Activated T-helper 17 cell treated with anti-CD3 and anti-CD28 coated beads, Interleukin-2, amount 50 U/mL, for 72 hours (primary cell): ENCODE measurements at places on chromosomes 1 and 21.

GRCh38 chr1:166166698-166167571 is at the start of gene FAM78B:
Gene FAM78B, minus strand, starts transcription at chr1:166167001. Its CDS starts 753 bp downstream, at chr1:166166248.
- H3K27ac ChIP-seq, result no peak within 1 kb of the TSS
- H3K4me3 ChIP-seq, result peak within 1 kb of the TSS; percentile 62
- ATAC-seq, result peak; percentile 41

DNA sequence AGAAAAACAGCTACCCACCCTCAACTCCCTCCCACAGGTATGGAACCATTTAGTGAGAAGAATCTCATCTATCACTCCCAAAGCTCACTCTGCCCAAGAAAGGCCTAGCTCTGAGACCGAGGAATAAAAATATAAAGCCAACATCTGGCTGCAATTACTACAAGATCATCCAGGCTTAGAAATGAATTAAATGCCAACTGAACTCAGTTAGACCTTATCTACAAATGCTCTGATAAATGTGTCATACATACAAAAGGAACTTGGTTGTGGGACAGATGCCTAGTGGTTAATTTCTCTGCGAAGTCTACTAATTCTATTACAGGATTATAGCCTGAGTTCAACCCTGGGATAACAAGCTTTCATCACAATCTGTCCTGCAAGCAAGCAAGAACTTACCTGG is 6.7 kb downstream of the ADIPOR1 start:
- H3K27me3 ChIP-seq, result no peaks in the 10 kb centered on the region
- H3K36me3 ChIP-seq, result peaks cover 67% of the 10 kb centered on the region
- peaks cover 31% of the 10 kb centered on the region for H3K4me1 ChIP-seq
- no peak overlapping the region for H3K4me3 ChIP-seq
- ATAC-seq, result no peak
- H3K27ac ChIP-seq, result peak overlapping the region; percentile 66

- no peak for ATAC-seq
- peaks cover 43% of the 10 kb centered on the region for H3K27me3 ChIP-seq
- H3K4me3 ChIP-seq, result no peak overlapping the region
- H3K4me1 ChIP-seq, result peaks cover 7% of the 10 kb centered on the region
- no peaks in the 10 kb centered on the region for H3K36me3 ChIP-seq
Measured at GRCh38 chr1:94329986-94330385, 88.2 kb upstream of the ABCD3 start.

GRCh38 chr1:169392406-169392805 is 24.4 kb downstream of the BLZF1 start:
- H3K4me3 ChIP-seq, result no peak overlapping the region
- ATAC-seq, result no peak
- peaks cover 85% of the 10 kb centered on the region for H3K36me3 ChIP-seq
- H3K27me3 ChIP-seq, result no peaks in the 10 kb centered on the region

DNA sequence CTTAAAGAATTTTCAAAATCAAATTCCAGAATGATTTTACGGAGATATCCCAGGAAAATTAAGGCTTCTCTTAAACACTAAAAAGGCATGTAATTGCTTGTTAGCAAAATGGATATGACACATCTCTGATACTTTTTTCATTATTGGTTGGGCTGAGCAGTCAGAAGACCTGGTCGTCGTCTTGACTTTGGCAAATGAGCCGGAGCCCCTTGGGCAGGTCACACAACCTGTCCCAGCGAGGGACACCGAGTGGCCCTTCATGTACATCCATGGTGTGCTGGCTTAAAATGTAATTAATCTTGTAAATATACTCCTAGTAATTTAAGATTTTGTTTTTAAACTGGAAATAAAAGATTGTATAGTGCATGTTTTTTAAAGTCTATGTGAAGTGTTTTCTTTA is 33.9 kb downstream of the IFNGR2 start:
- H3K4me1 ChIP-seq, result peaks cover 24% of the 10 kb centered on the region
- H3K27ac ChIP-seq, result no peak overlapping the region
- no peak for ATAC-seq

- no peak for ATAC-seq
- H3K4me3 ChIP-seq, result no peak overlapping the region
- no peaks in the 10 kb centered on the region for H3K4me1 ChIP-seq
- H3K27me3 ChIP-seq, result no peaks in the 10 kb centered on the region
- no peak overlapping the region for H3K27ac ChIP-seq
Measured at GRCh38 chr1:177017287-177017852, 147.1 kb downstream of the ASTN1 start.

- peaks cover 12% of the 10 kb centered on the region for H3K4me1 ChIP-seq
- H3K36me3 ChIP-seq, result peaks cover 26% of the 10 kb centered on the region
- H3K4me3 ChIP-seq, result peak overlapping the region; percentile 96
- no peaks in the 10 kb centered on the region for H3K27me3 ChIP-seq
- peak overlapping the region; percentile 82 for H3K27ac ChIP-seq
Measured at GRCh38 chr1:5991381-5992025, 722 bp downstream of the NPHP4 start.

GRCh38 chr21:39651206-39651605 is 38.5 kb downstream of the B3GALT5 start:
- no peak overlapping the region for H3K27ac ChIP-seq
- H3K4me3 ChIP-seq, result no peak overlapping the region
- no peak for ATAC-seq
- no peaks in the 10 kb centered on the region for H3K4me1 ChIP-seq

DNA sequence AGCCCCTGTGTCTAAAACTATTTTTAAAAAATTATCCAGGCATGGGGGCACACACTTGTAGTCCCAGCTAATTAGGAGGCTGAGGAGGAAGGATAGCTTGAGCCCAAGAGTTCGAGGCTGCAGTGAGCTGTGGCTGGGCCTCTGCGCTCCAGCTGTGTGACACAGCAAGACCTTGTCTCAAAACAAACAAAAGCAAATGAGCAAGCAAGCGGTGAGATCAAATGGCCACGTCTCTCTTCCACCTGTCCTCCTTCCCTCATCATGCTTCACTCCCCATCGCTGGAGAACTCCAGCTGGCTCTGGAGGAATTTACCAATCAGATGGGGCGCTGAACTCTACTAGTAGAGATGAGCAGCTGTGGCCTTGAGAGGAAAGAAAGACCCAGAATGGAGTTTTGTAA is 14.0 kb upstream of the REN start:
- H3K4me3 ChIP-seq, result no peak overlapping the region
- no peaks in the 10 kb centered on the region for H3K27me3 ChIP-seq
- no peaks in the 10 kb centered on the region for H3K4me1 ChIP-seq
- ATAC-seq, result no peak
- H3K36me3 ChIP-seq, result no peaks in the 10 kb centered on the region

DNA sequence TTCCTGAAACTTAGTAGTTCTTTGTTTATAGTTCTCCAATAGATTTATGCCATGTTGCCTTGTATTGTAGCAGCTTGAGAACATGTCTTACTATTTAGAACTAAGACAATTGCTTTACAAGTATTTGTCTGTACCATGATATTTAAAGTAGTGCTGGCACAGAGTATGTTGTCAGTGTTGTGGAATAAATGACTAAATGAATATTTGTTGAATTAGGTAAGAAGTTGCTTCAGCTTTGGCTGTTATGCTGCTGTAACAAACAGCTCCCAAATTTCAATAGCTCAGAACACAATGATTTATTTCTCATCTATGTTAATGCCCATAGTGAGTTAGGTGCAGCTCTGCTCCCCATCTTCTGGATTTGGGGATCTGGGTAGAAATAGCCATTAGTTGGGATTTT is 90.2 kb upstream of the VCAM1 start:
- H3K27ac ChIP-seq, result no peak overlapping the region
- peaks cover 6% of the 10 kb centered on the region for H3K4me1 ChIP-seq
- ATAC-seq, result no peak
- H3K4me3 ChIP-seq, result no peak overlapping the region
- no peaks in the 10 kb centered on the region for H3K36me3 ChIP-seq

DNA sequence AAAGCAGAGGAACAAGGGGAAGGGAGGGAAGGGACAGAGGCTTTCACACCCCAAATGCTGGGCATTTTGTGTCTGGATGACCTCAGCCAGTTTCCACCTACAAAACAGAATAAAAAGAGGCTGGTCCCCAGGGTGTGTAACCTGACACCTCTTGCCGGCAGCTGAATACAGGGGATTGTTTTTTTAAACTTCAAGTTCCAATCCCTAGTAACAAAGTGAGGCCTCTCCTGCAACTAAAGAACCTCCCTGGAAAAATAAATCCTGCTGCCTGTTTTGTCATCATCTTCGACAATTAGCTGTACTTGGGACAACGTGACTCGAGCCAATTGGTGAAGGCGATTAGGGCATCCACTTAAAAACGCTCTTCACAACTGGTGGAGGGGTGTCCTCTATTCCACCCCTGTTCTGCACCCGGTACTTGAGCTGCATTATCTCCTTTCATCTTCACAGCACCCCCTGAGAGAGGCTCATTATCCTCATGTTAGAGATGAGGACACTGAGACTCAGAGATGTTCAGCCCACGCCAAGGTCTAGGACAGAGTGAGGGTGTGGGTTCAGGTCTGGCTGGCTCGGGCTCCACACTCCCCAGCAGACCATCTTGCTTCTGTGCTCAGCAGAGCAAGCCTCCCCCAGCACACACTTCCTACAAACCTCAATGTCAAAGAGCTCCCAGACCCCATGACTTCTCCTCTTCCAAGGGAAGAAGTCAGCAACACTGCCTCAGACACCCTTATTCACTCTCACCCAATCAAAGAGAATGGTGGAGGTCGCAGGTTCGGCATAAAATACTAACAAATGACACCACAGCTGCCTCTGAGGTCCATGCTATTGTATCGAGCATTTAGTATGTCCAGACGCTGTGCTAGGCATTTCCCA is 15.2 kb downstream of the ITPKB start:
- peaks cover 83% of the 10 kb centered on the region for H3K36me3 ChIP-seq
- no peak for ATAC-seq
- H3K27ac ChIP-seq, result peak overlapping the region; percentile 92

- peak; percentile 98 for ATAC-seq
- H3K27me3 ChIP-seq, result no peaks in the 10 kb centered on the region
- no peaks in the 10 kb centered on the region for H3K36me3 ChIP-seq
- peak overlapping the region; percentile 54 for H3K4me3 ChIP-seq
- H3K27ac ChIP-seq, result no peak overlapping the region
Measured at GRCh38 chr1:45785583-45785982, 17.8 kb upstream of the MAST2 start.

- H3K4me3 ChIP-seq, result no peak overlapping the region
- ATAC-seq, result peak; percentile 37
- H3K4me1 ChIP-seq, result peaks cover 2% of the 10 kb centered on the region
Measured at GRCh38 chr1:170545476-170545875, 13.5 kb downstream of the GORAB start.

DNA sequence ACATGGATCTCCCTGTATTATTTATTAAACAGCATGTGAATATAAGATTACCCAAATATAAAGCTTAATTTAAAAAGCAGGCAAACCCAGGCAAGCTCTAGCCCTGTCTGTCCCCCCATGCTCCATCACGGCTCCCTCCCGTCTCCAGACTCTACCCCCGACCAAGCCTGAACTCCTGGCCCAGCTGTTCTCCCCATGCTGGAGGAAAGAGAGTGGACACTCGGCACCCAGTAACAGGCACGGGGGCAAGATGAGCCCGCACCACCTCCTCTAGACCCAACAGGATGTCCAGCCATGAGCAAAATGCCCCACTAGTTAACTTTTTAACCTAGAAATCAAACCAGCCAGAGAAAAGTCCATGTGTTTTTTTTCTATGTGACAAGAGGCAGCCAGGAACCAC is 19.3 kb downstream of the SLC19A1 start:
- H3K27ac ChIP-seq, result no peak overlapping the region
- no peaks in the 10 kb centered on the region for H3K27me3 ChIP-seq
- peaks cover 61% of the 10 kb centered on the region for H3K36me3 ChIP-seq
- no peak for ATAC-seq
- H3K4me1 ChIP-seq, result peaks cover 12% of the 10 kb centered on the region
